Stimulated activated naive CD4-positive, alpha-beta T cell treated with Interleukin-2 at 50 U/mL for 16 hours (primary cell): ENCODE measurements at places on chromosomes 3 and 15.

- DNase-seq, result no peak
Measured at GRCh38 chr15:49758856-49759255, 138.0 kb downstream of the DTWD1 start.

GRCh38 chr3:127535106-127535785 is 55.3 kb downstream of the TPRA1 start:
- DNase-seq, result no peak

DNA sequence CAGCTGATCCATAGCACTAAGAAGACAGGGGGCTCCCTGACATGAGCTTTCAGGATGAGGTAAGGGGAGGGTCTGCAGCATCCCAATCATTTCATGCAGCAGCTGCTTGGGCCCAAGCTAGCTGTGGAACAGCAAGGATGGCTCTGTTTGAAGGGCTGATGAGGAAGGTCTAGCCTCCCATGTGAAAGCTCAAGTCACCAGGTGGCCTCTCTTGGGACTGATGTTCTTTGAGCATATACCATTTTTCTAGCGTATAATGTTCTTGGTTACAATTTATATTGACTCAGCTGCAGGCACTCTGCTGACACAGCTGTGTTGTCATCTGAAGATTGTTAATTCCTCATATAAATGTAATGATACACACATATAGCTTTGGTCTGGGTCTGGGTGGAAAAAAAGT is 87.0 kb downstream of the CD200R1L start:
- no peak for DNase-seq

DNA sequence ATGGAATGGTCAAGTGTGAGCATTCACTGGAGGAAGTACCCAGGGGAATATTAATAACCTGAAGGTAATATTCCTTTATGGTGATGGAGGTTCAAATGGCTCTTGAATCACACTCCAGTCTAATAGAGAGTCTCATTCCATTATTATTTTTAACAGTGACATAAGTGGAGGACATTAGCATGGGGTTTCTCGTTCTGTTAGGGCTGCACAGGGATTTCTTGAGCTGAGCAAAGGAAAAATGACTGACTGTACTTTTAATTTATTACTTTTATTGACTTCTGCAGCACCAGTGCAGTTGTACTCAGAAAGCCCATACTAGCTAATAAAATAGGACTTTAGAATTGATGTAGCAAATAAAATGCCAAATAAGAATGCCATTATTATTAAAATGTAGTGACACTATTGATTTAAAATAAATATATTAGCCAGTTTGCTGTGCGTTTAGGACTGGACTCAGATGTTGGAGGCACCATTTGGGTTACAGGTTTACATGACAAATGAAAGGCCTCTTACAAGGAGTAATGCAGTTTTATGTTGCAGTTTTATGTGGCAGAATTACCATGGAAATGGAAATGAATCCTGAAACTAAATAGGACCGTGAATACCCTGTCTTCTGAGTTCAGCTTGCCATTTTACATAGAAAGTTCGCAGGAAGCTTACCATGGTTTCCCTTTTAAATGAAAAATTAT is 705.1 kb upstream of the GRM7 start:
- DNase-seq, result no peak

- DNase-seq, result no peak
Measured at GRCh38 chr3:180529778-180530177, 72.2 kb upstream of the TTC14 start.

- DNase-seq, result no peak
Measured at GRCh38 chr3:192875971-192876565, 41.6 kb downstream of the MB21D2 start.

DNA sequence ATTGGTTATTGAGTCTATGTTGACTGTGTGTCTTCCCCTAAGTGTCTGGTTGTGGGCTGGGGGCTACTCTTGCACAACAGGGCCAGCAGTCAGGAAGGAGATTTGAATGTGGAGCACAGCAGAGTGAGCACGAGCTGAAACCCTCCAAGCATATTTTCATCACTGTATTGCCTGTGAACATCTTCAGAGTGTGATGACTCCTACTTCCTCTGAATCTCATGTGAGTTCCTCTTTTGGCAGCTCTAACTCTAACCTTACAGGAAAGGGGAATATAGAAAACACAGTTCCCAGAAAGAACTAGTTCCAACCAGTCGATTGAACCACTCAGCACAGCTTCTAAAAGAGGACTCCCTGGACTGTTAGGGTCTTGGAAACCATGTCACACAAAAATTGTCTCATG is 211.6 kb downstream of the RAP2B start:
- DNase-seq, result no peak

GRCh38 chr15:67080900-67081431 is 15.6 kb downstream of the SMAD3 start:
- DNase-seq, result peak; percentile 77

DNA sequence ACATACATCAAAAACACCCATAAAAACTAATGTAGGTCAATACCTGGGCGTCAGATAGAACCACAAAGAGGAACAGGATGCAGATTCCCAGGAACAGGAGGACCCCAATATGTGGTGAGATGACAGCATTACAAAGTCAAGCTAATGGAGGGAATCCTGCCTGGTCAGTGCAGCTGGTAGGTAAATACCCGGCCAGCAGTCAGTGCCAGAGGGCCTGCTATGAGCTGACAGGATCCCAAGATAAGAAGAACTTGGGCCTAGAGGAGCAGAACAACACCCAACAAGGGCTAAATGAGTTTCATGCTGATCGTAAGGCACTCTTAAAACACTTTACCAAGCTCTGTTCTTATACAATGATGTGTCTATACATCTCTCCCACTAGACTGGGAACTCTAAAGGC is 61.2 kb upstream of the KCNMB2 start:
- no peak for DNase-seq

DNA sequence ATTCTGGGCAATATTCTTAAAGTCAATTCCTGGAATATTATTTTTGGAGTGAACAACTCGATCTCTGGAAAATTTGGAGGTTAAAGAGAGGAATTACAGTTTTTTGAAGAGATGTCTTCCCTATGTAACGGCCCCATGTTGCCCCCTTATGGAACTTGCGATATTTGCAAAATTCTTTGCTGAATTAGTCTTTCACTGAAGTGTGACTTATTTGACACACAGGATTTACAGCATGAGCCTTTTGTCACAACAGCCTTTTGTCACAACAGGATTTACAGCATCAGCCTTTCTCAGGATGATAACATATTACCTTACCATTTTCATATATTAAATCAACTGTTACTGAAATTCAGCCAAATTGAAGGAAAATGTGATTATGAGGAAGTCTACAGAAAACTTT is 37.8 kb upstream of the SPTSSB start:
- DNase-seq, result no peak

DNA sequence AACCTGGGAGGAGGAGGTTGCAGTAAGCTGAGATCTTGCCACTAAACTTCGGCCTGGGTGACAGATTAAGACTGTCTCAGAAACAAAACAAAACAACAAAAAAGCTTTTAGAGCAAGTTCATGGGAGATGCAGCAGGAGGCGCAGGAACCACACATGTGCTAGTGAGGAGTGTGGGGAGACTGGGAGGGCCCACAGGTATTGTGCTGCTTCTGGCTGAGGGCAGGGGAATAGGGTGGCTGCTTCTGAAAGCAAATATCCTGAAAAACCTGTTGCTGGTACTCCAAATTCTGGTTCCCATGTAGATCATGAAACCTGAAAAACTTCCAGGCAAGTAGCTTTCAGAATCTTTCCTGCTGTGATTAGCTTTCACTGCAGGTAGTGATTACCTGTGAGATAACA is 22.1 kb downstream of the TYRO3 start:
- DNase-seq, result no peak

DNA sequence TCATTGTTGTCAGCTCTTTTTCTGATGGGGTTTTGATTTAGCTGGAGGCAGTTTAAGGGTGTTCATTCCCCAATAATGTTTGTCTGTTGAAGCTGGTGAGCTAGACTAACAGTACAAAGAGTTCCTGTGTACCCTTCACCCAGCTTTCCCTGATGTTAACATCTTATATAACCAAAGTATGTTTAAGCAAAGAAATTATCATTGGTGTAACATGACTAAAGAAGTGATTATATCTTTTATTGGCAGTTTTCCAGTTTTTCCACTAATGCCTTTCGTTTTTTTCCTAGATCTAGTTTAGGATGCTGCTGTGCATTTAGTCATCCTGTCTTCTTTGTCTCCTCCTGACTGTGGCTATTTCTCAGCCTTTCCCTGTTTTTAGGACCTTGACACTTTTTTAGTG is 165.6 kb downstream of the LPP start:
- DNase-seq, result no peak

- peak; percentile 75 for DNase-seq
Measured at GRCh38 chr3:125055913-125056745, at the start of gene HEG1. TSS of gene HEG1 (minus strand) at chr3:125055997. CDS start at chr3:125055890, 107 bp downstream.

GRCh38 chr15:91302588-91303439 is 202.8 kb downstream of the SV2B start:
- DNase-seq, result no peak

DNA sequence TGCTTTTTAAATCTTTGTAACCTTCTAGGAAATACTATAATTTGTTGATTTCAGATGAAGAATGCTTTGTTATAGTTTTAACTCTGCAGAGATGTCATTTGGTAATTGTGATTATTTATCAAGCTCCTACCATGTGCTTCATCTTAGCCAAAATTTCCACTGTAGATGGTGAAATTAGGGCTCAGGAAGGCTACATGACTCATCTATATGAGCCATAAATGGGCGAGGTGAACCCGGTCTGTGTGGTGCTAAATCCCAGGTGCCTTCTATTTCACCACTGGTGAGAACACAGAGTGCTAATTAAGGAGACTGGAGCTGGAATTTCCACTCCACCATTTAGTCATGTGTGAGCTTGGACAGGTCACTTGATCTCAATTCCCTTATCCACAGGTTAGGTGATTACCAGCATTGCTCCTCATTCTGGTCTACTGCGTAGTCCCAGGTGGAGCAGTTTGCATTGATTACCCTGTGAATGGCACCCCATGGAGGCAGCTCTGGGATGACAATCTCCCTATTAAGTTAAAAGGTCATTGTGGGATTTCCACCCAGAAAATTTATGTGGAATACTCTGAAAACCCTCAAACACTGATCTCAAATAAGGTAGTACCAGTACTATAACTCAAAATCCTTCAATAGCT is 2.8 kb upstream of the CCR3 start:
- no peak for DNase-seq

- DNase-seq, result no peak
Measured at GRCh38 chr3:107660306-107660976, 137.7 kb downstream of the BBX start.

GRCh38 chr15:71296315-71296679 is 181.0 kb downstream of the THSD4 start:
- no peak for DNase-seq

DNA sequence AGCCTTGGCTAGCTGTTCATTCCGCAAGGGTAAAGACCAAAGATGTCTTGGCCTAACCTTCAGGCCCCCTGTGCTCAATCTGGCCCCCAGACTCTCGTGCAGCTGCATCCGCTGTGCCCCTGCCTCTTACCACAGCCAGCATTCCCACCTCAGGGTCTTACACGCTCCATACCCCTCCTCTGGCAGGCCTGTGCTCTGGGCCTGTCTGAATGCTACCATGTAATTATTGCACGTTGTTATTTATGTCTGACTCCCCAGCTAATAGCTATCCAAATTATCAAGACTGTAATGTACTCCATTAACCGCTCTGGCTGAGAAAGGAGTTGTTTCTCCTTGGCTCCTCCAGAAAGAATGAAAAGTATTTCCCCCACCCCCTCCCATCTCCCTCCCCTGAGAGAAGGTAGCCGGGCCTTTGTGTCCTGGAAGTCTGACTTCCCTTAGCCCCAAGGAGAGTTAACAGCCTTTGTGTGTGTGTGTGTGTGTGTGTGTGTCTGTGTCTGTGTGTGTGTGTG is 54.5 kb upstream of the UBE2E1 start:
- DNase-seq, result no peak

DNA sequence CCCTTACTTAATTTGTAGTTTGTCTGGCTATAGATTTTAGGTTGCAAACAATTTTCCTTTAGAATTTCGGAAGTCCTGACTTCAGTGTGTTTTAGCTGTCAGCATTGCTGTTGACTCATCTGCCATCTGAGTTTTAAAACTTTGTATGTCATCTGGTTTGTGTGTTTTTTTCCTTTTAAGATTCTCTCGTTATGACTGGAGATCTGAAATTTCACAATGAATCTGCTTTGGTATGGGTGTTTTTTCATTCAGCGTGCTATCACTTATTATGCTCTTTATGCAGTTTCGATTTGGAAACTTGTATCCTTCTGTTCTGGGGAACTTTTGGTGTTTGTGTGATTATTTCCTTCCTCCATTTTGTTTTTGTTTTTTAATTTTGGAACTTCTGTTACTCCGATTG is 53.7 kb upstream of the ZNF280D start:
- no peak for DNase-seq

DNA sequence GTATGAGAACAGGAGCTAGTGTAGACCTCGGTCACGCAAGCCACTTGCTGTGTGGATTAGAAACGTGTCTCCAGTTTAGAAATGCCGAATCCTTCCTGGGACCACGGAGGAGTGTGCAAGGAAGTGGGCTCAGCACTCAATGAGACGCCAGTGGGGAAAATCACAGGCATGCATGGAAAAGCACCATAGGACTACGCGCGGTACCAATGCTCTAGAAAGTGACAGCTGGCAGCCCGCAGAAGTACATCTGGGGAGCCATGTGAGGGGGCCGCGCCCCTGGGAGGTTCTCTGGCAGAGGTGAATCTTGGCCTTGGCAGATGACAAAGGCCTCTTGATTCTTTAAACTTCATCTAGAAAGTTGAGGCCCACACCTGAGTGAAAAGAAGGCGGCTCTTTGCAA is 99.3 kb downstream of the LRRK1 start:
- no peak for DNase-seq

- no peak for DNase-seq
Measured at GRCh38 chr3:115862099-115862498, 238.8 kb downstream of the GAP43 start.

- DNase-seq, result no peak
Measured at GRCh38 chr3:30167541-30168011, 438.8 kb upstream of the TGFBR2 start.

DNA sequence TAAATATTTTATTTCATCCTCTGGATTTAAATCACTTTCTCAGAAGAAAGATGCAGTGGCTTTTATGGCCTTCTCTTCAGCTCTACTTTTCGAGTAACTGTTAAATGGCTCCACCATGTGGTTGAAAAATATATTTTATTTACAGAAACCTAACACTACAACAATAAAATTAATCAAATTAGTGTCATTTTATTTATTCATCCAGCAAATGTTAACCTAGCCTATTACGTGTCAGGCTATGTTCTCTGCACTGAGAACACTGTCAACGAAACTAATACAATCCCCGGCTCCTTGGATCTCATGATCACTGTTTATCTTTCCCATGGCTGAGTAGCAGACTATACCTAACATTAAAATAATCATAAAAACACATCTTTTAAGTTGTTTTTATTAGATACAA is 148.0 kb upstream of the OSTN start:
- no peak for DNase-seq

DNA sequence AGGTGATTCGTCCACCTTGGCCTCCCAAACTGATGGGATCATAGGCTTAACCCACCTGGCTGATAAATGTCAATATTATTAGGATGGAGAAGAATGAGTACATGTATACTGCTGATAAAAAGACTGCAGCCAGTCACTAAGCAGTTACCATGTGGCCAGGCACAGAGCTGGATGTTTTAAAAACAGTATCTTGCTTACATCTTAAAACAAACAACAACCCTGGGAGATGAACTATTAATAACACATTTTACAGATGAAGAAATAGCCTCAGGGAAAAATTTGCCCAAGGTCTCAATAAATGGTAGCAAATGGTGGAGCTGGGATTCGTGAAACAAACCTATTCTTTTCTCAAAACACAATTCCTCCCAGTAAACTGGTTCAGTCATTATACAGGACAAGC is 18.1 kb downstream of the IL17RD start:
- no peak for DNase-seq

- no peak for DNase-seq
Measured at GRCh38 chr3:29137601-29138000, 143.3 kb upstream of the RBMS3 start.
